ENCODE measurements at places on chromosomes 4 and X.

GRCh38 chr4:88573276-88573980, 18.9 kb upstream of the HERC3 start:
- DNase-seq: no peak

- no peak for DNase-seq
Measured at GRCh38 chr4:54746218-54746617, 88.5 kb downstream of the KIT start.

GRCh38 chr4:40170588-40170987, 26.2 kb upstream of the RHOH start:
- DNase-seq: no peak

GRCh38 chr4:151668689-151669402, 92.0 kb downstream of the GATB start:
- DNase-seq: no peak

- no peak for DNase-seq
Measured at GRCh38 chrX:64184396-64184795, 21.1 kb downstream of the AMER1 start.

GRCh38 chrX:51975811-51976210, 82.4 kb downstream of the MAGED1 start:
- no peak for DNase-seq

All from stimulated activated CD8-positive, alpha-beta memory T cell treated with anti-CD3 and anti-CD28 coated beads, Interleukin-7, amount 100 ng/mL, for 24 hours (primary cell).